CD4-positive, alpha-beta T cell treated with Interleukin-1 beta for 1 hour (primary cell): ENCODE measurements at places on chromosomes 2 and 18.
A peak's percentile ranks its signal among the peaks of the same experiment; 100 is the strongest.

- no peak for DNase-seq
Measured at GRCh38 chr2:158213773-158214172, 112.1 kb downstream of the UPP2 start.

- no peak for DNase-seq
Measured at GRCh38 chr2:160612266-160612856, 118.8 kb upstream of the RBMS1 start.

DNA sequence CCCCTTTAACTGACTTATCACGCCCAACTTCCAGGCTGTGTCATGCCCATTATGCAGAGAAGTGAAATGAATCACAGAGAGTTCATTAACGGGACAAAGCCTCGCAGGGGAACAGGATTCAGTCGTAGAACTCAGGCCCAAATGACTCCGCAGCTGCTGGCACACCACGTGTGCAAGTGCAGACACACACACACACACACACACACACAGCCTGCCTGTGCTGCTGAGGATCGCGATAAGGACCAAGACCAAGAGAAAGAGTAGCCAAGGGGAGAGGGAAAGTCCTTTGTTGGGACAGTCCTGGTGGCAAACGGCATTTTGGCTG is 90.0 kb upstream of the TAF1B start:
- DNase-seq, result peak; percentile 76

DNA sequence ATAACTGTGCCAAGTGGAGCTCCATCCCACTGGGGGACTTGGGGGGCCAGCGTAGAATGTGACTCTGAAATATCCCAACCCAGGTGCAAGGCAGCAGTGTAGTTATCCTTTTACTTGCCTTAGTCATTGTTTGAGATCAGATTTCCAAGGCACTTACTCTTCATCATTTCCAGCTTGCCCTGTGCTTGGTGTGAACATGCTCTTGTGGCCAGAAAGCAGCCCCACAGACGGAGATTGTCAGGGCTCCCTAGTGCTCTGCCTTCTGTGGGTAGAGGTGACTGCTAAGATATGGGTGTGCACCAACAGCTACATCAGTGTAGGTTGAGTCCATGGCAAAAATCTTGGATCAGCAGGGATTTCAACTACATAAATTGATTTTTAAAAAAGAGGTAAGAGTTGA is 2010.0 kb upstream of the PIK3C3 start:
- no peak for DNase-seq

DNA sequence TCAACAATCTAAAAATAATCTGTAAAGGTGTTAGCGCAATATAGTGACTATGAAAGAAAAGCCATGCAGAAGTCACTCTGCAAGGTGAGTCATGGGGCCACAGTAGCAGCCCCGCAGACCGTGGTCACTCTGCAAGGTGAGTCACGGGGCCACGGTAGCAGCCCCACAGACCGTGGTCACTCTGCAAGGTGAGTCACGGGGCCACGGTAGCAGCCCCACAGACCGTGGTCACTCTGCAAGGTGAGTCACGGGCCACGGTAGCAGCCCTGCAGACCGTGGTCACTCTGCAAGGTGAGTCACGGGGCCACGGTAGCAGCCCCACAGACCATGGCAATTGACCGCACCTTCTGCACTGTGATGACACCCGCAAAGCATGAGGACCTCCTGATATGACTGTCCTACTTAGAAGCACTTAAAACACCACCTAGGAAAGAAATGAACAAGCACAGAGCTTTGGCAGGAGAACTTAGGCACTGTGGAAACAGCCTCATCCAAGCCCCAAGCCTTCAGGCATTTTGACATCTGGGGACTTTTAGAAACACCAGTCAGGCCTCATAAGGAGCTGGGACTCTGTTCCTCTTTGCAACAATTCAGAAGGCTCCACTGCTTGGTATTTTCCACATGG is 70.1 kb downstream of the LDLRAD4 start:
- DNase-seq, result no peak

DNA sequence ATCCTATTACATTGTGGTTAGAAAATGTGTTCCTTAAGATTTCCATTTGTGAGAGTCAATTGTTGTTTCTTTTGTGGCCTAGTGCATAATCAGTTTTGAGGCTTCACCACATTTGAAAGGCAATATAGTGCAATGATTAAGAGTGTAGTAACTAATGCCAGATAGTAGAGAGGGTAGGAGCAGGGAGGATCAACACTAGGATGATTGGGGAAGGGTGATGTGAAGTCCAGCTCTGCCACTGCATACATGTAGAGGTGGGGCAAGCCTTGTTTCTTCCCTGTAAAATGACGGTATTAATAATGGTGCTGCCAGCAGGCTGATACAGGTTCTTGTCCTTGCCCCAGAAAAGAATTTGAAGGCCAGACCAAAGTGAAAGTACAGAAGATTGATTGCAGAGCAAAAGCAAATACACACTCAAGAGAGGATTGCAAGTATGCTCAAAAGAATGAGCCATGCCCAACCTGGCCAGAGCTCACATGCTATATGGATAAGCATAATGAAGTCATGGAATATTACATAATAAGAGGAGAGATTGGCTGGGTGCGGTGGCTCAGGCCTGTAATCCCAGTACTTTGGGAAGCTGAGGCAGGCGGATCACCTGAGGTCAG is 8.0 kb downstream of the SP100 start:
- DNase-seq, result no peak

GRCh38 chr2:207194028-207194427 is 28.3 kb upstream of the KLF7 start:
- no peak for DNase-seq

GRCh38 chr2:173388795-173389194 is 34.1 kb downstream of the CDCA7 start:
- no peak for DNase-seq

DNA sequence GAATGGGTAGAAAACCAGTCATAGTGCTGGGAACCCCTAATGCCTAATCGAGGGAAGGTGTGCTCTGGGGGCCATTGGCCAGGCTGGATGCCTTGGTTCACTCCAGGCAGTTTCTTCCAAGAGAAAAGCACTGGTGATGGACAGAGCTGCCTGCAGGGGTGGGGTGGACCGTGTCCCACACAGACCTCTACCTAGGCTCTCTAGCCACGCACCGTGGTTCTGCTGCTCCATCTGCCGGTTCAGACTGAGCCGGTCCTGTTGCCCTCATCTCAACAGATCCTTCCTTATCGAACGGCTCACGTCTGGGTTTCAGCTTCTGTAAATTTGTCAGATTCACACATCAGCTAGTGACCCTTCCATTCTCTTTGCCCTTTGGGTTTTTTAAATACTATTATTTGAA is 46.4 kb downstream of the RALB start:
- DNase-seq, result no peak

GRCh38 chr2:162063899-162064298 is 10.1 kb downstream of the DPP4 start:
- DNase-seq, result no peak

GRCh38 chr2:96145848-96146152 is 560 bp upstream of the DUSP2 start:
- no peak for DNase-seq

- DNase-seq, result no peak
Measured at GRCh38 chr2:86371527-86371926, 34.1 kb upstream of the REEP1 start.

GRCh38 chr2:164145093-164145987 is 409.5 kb upstream of the FIGN start:
- no peak for DNase-seq

DNA sequence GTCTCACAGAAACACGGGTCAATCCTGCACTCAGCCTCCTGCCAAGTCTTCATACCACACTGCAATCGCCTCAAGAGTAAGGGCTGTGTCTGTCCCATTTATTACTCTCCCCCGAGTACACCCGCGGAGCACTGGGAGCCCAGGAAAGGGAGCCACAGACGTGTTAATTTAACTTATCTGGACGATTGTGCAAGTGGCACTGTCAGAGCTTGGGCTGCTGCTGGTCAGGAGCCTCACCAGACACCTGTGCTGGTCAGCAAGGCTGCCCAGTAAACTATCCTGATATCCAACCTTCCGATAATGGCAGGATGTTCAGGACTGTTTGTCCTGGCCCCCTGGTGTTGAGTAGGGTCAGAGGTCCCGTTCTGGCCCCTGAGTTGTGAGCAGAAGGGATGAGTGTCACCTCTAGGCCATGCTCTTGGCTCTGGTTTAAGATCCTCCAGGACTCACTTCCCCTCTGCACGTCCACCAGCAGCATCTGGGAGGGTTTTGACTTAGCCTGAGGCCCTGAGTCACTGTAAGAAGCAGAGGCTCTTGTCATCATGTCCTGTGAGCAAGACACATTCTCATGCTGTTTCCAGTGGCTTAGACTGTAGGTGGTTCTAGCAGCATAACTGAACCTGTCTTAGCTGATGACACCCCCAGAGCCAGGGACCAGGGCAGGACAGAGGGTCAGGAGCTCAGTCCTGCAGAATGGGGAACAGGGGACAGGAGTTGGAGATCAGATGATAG is 82.5 kb upstream of the ARL4C start:
- DNase-seq, result no peak

- no peak for DNase-seq
Measured at GRCh38 chr2:216416571-216417307, 4.5 kb downstream of the SMARCAL1 start.

- no peak for DNase-seq
Measured at GRCh38 chr2:230627806-230628724, 84.6 kb upstream of the CAB39 start.

GRCh38 chr2:28425464-28425835 is 32.8 kb downstream of the FOSL2 start:
- DNase-seq, result no peak

DNA sequence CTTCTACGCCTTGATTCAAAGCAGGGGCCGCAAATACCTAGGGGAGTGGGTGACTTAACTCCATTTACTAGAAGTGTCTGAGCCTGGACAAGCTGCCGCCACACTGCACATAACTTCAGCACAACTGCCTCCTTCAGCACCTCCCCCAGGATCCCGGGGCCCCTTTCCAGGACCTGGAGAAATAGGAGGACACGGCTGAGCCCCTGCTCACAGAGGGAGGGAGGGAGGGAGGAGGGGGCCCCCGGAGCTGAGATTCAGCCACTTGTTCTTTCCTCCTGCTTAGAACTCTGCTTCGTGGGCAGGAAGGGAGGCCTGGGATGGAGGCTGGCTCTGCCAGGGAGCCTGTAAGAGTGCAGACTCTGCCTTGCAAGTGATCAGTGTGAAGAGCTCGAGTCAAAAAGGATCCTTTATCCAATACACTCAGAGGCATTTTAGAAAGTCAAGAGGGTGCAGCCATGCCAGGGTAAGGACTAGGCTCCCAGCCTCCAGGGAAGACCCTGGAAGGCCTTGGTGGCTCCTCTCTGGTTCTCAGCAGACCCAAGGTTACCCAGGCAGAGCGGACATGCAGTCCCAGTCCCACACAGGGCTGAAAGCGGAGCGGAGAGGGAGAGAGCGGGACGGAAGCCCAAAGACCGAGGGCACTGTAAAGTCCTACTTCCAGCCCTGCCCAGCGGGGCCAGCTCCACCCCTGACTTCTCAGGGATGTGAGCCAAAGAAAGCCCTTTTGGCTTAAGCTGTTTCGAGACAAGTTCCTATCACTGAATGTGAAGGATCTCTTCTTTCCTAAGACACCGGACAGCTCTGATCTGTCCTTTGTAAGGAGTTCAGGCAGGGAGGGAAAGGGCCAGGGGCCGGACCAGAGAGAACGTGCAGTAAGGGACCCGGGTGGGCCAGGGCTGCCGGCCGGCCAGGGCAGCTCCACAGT is 8.6 kb upstream of the ARMC9 start:
- DNase-seq, result no peak

DNA sequence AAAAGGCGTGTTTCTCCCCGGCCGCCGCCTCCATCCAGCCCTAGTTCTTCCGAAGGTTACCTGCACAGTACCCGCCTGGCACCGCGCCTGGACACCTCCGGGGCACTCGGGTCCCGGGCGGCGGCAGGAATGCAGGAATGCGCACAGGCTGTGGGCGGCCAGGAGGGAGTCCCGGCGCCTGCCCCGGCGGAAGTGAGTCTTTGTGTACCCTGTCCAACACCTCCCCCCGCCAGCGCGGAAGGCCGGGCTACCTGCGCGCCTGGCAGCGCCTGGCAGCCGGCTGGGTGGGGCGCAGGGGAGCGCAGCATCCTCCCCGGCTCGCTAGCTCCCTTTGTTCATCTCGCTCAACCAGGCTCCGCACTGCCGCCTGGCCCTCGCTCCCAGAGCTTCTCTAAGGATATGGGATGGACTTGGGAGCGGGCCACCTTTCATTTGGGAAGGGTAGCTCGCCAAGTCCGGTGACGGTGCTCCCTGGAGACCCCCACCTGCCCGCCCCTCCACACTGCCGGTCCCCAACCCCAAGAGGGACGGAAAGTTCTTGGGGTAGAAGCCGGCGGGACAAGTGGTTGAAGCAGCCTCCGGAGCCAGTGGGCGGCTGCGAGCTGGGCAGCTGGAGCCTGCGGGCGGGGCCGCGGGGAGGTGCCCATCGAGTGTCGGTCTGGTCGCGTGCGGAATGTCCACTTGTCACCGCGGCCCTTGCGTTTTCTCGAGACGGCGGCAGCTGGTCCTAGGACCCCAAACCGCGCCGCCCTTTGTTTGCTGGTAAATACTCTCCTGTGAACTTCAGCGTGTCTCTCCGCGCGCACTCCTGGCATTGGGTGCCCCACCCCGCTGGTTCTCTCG is 1.2 kb upstream of the ST6GAL2 start:
- DNase-seq, result no peak

DNA sequence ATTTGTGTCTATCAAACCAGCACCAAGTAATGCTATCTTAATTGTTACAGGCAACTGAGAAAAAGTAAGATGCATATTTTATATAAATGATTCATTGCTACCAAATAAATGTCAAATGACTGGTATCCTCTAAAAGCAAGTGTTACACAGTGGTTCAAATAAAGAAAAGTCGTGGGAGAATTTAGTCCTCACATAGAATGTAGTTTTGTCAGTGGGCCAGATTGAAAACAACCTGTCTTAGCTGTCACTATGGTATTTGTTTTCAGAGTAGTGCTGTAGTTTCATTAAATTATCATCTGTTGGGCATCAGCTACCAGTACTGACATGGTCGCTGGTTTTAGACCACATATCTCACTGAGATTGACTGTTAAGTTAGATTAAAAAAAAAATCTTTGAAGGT is 10.2 kb upstream of the EIF2AK3 start:
- DNase-seq, result no peak

GRCh38 chr2:46135228-46135855 is 161.9 kb upstream of the EPAS1 start:
- no peak for DNase-seq

DNA sequence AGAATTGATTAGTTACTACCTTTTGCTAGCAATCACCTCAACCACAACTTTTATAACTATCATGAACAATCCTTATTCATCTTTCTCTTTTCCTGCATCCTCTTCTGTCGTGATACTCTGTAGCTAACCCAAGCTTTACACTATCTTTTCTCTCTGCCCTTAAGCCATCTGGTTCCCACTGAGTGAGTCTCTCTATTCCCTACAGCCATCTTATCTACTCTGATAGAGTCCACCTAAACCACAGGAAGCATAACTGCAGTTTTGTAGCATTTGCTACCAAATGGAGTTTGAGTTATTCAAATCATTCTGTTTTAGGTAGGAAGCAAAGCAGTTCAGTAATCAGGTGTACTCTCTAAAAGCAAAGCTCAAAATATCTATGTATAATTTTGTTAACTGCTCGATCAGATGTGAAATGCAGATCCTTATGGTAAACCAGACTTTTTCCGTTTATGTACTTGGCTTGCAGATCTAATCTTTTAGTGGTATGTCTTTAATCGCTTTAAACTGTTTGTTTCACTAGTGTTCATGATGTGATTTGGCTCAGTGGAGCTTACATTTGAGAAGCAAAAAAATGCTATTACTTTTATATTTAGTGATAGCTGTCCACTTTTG is 91.0 kb downstream of the CSRNP3 start:
- DNase-seq, result no peak

- no peak for DNase-seq
Measured at GRCh38 chr2:142602418-142602989, 275.0 kb upstream of the KYNU start.

- no peak for DNase-seq
Measured at GRCh38 chr2:67412424-67412823, 15.3 kb downstream of the ETAA1 start.

- DNase-seq, result no peak
Measured at GRCh38 chr2:234694244-234695013, 197.5 kb upstream of the ARL4C start.
